ENCODE measurements at places on chromosomes 6 and 20.

DNA sequence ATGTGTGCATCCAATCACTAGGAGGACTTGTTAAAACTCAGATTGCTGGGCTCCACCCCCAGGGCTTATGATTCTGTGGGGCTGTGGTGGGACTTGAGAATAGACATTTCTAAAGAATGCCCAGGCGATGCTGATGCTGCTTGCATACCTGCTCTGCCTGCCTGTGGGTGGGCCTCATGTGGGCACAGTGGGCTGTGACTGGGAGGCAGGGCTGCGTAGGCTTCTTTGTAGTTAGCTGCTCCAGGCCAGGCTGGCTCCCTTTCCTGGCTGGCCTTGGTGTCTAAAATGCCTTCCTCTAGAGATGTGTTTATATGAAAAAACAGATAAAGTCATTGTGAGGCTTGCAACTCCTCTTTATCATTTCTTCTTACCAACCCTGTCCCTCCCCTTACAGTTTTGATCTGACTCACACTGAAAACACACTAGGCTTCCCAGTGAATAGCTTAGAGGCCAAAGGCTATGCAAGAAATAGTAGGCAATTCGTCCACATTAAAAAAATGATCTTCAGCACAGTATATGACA lies 495.5 kb upstream of the MAP3K7 start:
- DNase-seq, result no peak

DNA sequence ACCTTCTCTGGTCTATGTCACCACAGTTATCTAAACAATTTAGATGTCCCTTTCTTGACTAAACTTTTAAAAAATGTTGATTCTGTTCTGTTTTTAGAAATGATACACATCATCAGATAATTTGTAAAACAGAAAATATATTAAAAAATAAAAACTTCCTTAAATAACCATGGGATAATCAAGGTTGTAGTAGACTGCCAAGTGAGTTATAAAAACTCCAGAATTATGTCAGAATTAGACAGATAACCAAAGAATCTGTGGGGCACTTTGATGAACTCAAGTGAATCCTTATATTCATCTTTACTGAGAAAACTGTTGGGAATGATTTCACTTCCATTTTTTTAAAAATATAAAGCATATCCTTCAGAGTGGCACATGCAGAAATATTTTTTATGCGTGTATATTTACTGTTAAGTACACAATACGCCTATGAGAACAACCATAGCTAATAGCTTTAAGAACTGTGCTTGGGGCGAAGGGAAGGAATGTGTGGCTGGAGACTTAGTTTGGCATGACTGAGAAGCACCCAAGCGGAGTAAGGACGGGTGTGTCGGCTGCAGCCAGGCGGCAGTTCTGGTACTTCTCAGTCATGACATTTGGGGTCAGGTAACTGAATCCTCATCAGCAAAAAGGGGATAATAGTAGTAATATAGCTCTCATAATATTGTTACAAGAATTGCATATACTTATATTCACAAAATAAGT lies 604.7 kb upstream of the CITED2 start:
- DNase-seq, result no peak

GRCh38 chr20:62808211-62808865 lies 3.7 kb downstream of the OGFR start:
- peak; percentile 85 for DNase-seq

GRCh38 chr6:36413489-36414480 lies 26.3 kb upstream of the ETV7 start:
- no peak for DNase-seq

- DNase-seq, result no peak
These were observed 14.5 kb downstream of the SOBP start for GRCh38 chr6:107504270-107505026.

All from activated T-cell treated with anti-CD3 and anti-CD28 coated beads, Interleukin-2, amount 50 U/mL, for 48 hours (primary cell).